ENCODE measurements at places on chromosomes 2 and 18.

- DNase-seq = no peak
These were observed 2111.5 kb upstream of the PIK3C3 start for GRCh38 chr18:39843546-39843945.

GRCh38 chr18:59353079-59353680 is 5.9 kb downstream of the LMAN1 start:
- no peak for DNase-seq

DNA sequence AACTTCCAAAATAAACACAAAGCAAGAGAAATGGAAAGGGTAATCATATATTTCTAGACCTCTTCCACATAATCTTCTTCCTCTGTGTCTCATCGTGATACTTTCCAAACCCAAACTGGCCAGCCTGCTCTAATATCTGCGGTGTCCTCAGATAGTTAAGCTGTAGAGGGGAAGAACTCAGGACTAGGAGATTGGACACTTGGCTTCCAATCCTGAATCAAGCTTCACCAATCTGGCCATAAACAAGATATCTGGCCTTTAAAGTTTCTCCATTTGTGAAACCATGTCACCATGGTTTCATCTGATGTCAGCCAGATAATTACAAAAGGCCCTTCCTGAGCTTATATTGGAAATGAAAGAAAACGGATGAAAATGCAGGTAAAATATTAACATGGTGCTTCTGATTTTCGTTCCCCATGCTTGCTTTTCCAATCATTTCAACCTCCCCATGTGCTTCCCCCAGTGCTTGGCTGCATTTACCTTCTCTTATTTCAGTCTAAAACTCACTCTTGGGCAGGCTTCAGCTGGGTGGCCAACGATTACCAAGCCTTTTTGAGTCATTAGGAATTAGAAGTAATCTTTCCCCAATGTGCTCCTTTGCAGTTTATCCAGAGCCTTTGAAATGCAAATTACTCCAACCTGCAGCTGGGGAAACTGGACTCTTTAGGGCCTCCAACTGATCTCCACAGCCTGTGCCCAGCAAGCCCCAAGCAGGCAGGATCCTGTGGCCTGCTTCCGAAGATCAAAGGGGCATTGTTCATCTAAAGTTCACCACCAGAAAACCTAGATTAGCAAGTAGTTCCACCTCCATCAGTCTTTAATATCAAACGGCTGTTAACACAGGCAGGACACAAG is 44.5 kb upstream of the MYCN start:
- no peak for DNase-seq

GRCh38 chr18:62479574-62479973 is 43.3 kb upstream of the ZCCHC2 start:
- no peak for DNase-seq

GRCh38 chr2:129276978-129277584 is 702.4 kb upstream of the RAB6C start:
- DNase-seq = no peak

DNA sequence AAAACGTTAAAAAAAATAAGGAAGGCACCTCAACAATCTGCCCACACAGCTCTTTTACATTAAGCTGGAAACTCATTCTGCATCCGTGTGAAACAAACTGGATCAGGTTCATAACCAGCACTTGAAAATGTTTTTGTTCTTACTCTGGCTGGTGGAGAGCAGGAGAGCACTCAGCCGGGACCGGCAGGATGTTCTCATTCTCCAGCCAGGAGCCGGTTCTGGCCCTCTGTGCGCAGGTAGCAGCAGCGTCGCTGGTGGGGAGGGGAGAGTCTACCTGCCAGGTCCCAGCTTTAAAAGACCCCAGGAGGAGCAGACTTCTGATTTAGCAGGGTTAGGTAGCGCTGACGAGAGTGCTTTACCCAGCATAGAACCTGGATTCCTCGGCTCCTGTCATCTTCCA is 834.9 kb upstream of the SALL3 start:
- DNase-seq = no peak

Data from effector CD8-positive, alpha-beta T cell (primary cell).